ENCODE measurements at places on chromosomes 3 and 15.

- peak; percentile 92 for DNase-seq
Measured at GRCh38 chr3:152266221-152266995, 2.3 kb upstream of the MBNL1 start.

- no peak for DNase-seq
Measured at GRCh38 chr3:194960446-194961032, 274.9 kb downstream of the FAM43A start.

DNA sequence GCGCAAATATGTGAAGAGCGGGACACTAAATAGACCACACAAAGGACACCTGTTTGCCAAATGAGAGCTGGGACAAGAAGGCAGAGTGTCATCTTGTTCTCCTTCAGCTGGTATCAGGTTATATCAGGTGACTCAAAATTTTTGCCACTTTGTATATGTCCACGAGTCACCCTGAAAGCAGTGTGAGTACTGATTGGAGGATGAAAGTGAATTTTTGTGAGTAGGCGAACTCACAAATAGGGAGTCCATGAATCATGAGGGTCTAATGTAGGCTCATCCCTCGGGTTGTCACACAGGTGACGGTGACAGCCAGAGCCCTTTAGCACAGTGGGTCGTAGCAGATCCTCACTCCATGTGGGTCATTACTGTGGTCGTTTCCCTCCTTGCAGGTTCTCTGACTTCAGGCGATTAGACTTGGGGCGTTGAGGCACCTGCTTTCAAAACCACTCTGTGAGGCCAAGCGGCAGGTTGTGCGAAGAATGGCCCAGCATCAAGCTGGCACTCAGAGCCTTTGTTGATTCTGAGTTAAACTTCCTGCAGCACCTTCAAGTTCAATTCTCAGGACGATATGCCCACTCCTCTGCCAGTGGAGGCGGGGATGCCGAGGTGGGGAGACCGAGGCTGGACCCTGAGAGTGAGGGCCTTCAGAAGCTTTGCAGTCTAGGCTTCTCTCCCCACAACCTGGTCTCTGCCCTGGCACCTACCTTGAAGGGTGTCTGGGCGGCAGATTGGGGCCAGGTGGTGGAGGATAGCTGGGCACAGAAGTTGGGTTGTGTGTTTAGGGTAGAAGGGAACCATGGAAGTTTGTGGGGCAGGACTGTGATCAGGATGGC, 173.8 kb downstream of the SMAD6 start:
- no peak for DNase-seq

DNA sequence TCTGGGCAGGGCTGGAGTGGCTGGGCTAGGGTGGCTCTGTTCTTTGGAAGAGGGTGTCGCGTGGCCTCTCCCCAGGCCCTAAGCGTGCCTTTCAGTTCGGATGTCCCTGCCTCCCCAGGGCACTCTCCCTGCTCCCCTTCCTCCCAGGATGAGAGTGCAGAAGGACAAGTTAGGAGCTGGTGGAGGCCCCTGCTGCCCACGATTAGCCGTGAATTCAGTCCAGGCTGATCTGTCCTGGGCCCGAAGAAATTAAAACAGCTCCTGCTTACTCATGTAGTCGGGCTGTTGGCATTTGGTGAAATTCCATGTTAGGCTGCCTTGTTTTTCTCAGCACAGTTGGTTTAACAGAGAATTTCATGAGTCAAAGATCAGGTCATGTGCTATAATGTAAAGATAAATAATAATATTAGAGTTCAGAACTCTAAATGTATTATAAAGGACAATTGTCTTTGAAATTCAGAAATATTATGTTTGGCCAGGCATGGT, 24.5 kb downstream of the NIPA1 start:
- DNase-seq: no peak

GRCh38 chr15:72236381-72237003, 5.5 kb upstream of the PKM start:
- no peak for DNase-seq

- no peak for DNase-seq
Measured at GRCh38 chr15:74872702-74873035, 496 bp downstream of the SCAMP2 start.

DNA sequence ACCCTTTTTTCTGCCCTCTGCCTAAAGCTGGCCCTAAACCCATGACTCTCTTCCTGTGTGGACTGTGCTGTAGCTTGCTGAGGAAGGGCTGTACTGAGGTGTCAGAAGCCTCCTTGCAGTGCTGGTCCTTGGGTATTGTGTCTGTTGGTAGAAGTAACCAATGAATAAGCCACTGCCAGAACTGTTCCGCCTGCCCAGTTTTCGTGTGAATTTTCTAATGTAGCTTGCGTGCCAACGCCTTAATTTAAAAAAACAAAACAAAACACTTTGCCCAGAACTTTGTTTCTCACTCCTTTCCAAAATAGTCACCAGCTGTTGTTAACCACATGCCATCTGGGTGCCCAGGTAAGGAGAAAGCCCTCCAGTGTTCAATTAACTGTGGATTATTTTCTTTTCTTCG, 101.9 kb downstream of the KLHL25 start:
- no peak for DNase-seq

Data from AG04450 (cell line).